ENCODE measurements at places on chromosomes 13 and 19.

DNA sequence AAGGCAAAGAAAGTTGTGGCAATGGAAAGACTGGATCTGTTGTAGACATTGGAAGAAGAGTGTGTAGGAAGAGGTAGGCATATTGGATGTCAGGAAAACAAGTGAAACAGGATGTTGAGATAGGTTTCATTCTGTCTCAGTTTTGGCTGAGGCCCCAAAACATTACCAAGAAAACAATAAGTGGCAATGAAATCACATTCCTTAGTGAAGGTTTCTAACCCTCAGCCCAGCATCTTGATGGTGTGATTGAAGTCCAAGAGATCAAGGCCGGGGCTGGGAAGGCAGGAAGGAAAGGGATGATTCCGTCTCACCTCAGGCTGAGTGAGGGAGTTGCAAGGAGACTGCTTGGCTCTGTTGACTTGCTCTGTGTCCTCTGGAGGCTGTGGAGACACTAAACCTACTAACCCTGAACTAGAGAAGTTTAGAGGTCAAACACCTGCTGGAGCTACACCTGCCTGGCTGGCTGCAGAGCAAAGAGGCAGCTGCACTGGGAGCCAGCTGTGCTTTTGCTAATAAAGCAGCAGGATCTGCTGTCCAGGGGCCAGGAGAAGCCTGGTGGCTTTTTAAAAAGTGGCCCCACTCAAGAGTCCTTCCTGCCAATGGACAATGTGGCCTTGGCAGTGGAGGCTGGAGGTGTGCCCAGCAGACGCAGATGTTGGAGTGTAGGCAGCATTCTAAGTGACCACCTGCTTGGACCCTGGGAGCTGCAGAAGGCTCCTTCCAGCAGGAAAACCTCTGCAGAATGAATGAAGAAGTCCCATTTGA lies 53.6 kb downstream of the DGKH start:
- DNase-seq = no peak

- no peak for DNase-seq
Measured at GRCh38 chr19:38285567-38285966, 18.5 kb upstream of the C19orf33 start.

DNA sequence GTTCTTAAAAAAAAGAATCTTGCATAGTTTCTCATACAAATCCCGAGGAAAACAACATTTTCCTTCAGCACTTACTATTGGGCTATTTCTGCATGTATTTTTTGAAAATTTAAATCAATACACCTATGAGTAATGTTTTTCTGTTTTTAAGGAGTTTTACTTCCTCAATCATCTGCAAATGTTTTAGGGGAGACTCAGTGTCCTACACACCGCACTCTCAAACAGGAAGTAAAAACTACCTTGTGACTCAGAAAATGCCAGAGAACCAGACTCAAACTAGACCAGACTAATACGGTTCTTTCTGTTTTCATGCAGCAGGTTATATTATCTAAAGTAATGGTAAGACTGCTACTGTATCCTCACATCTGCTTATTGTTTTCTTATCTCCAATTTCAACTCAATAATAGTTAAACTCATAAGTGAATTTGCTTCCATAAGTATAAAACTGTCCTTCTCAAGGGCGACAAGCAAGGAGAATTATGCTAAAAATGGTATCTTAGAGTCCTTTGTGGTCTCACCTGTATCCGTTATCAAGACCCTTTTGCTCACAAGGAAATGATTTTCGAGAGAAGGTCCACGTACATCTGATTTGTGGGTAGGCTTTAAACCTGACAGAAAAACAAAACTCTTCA lies 52.5 kb downstream of the FLT3 start:
- DNase-seq = no peak

- no peak for DNase-seq
Measured at GRCh38 chr13:50643060-50643459, 200.4 kb downstream of the DLEU7 start.

- no peak for DNase-seq
Measured at GRCh38 chr19:17286752-17287151, 5.1 kb downstream of the ANKLE1 start.

DNA sequence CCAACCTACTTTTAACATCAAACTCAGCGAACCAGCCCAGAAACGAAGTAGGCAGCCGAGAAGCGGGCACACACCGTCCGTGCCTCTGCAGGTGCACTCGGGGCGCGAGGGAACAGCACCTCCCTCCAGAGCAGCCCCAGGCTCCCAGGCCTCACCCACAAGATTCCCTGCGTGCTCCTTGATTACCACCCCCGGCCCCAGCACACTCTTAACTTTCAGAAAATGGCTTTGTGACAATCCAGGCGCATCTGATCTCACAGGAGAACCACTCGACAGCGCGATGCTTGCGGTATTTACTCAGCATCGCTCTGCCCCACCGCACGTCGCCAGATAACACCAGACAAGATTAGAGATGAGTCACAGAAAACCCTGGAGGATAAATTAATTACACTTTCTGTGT lies 134.9 kb upstream of the SPACA7 start:
- DNase-seq = no peak

DNA sequence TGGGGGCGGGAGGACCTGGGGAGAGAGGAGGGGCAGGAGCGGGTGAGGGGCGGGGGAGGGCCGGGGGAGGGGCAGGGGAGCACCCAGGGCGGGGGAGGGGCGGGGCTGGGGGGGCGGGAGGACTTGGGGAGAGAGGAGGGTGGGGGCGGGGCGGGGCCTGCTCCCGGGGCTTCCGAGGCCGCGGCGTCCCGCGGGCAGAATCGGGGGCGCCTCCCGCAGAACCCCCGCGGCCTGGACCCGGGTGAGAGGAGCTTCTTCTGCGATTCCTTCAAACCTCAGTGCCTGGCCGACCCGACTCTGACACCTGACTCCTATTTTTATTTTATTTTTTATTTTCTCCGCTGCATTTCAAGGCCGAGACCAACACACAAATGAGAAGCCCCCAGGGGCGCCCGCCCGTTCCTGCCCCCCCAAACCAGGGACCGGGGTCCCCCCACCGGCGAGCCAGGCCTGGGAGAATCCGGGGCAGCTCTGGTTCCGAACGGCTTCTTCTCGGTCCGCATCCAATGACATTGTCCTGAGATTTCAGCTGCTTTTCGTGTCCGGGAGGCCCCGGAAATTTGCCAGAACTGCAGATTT lies 470 bp upstream of the GRTP1 start:
- DNase-seq = no peak

GRCh38 chr13:29718694-29719093 lies 123.2 kb upstream of the SLC7A1 start:
- DNase-seq = no peak

- DNase-seq = no peak
Measured at GRCh38 chr13:50720861-50721671, 122.4 kb downstream of the DLEU7 start.

- no peak for DNase-seq
Measured at GRCh38 chr13:76461999-76462398, 424.2 kb downstream of the KCTD12 start.

DNA sequence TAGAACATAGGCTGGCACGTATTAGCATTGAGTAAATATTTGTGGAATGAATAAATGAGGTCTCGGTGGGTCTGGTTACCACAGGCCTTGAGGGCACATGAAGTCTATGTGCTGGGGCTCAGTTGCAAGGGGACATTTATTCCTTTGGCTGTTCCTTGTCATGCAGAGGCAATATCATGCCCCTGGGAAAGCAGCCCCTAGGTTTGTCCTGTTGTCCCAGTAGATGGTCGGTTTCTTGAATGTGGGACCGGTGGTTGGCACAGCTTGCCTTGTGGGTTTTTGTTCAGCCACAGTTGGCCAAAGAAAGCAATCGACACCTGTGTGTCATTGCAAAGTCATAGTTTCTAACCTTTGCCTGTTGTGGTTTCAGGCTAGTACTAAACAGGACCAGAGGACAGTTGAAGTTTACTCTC lies 24.7 kb upstream of the GPR183 start:
- DNase-seq = no peak

GRCh38 chr13:102369302-102369701 lies 32.5 kb downstream of the FGF14 start:
- no peak for DNase-seq

DNA sequence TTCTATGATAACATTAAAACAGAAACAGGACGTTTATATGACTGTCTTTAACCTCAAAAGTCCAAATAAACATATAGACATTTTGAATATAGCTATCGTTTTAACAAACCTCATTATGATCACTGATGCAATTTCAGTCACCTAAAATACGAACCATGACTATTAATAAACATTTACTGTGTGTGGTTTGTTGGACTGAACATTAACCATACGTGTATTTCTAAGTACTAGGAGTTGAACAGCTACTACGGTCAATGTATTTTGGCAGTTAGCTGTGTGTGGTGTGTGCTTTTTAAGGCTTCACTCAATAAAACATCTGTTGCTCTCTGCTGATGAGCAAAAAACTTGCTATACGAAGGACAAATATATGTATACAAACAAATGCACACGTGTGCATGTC lies 281.4 kb downstream of the ABCC4 start:
- no peak for DNase-seq

- no peak for DNase-seq
Measured at GRCh38 chr13:101611491-101612475, 159.3 kb downstream of the ITGBL1 start.

- DNase-seq = no peak
Measured at GRCh38 chr13:99974939-99975561, 3.5 kb upstream of the ZIC5 start.

DNA sequence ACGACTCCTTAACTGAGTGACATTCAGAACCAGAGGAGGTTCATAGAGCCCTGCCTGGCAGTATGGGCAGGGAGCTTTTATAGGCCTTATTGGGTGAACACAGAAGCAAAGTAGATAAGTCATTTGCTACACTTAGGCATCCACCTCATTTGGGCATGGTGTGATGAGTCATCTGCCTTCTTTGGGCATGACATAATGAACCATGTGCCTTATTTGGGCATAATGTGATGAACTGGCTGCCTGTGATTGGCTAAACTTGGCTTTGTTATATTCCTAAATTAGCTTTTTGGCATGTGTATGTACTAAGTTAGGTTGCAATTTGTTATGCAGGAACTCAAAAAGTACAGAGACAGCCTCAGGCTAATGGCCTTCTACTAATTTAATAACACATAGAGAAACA lies 2210.2 kb upstream of the PCDH20 start:
- no peak for DNase-seq

GRCh38 chr19:33558856-33559255 lies 37.3 kb upstream of the PEPD start:
- DNase-seq = no peak

Data from NCI-H1417 treated with DMSO at 0.1 percent for 48 hours (cell line).